ENCODE measurements at places on chromosomes 5 and 9.
A peak's percentile ranks its signal among the peaks of the same experiment; 100 is the strongest.

DNA sequence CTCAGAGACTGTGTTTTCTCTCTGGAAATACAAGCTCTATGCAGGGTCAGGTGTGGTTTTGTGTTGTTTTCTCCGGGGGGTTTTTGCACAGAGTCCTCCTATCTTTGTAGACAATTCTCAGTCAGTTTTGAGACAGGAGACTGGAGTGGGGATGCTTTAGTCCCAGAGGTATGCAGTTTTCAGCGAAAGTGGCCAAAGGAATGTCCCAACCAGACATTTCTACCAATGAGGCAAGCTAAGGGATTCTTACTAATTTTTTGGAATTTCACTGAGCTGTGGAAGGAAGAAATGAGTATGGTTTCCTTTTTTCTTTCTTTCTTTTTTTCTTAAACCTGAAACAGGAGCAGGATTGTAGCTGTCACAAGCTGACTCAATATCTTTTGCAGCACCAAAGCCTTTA lies 35.3 kb upstream of the PLPP1 start:
- no peak for DNase-seq

- DNase-seq: no peak
These were observed 49.0 kb upstream of the CTXN3 start for GRCh38 chr5:127599847-127600246.

DNA sequence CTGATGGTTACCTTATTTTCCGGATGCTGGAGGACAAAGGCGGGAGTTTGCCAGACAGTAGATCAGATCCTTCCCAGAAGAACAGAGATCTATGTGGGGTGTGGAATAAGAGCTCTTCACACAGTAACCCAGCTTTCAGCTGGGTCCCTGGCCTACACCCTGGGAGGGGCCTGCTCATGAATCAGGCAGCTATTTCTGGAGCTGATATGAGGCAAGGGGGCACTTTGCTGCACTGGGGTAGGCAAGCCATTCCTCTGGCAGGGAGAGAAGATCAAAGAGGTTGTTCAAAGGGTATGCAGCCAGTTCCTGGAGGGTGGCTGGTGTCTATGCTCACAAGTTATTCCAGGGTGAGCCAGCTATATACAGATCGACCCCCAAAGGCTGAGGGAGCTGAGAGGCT lies 48.6 kb downstream of the CYSTM1 start:
- no peak for DNase-seq

- peak; percentile 10 for DNase-seq
These were observed 46.7 kb downstream of the GARNL3 start for GRCh38 chr9:127311239-127311741.
